ENCODE measurements at places on chromosomes 4 and X.

DNA sequence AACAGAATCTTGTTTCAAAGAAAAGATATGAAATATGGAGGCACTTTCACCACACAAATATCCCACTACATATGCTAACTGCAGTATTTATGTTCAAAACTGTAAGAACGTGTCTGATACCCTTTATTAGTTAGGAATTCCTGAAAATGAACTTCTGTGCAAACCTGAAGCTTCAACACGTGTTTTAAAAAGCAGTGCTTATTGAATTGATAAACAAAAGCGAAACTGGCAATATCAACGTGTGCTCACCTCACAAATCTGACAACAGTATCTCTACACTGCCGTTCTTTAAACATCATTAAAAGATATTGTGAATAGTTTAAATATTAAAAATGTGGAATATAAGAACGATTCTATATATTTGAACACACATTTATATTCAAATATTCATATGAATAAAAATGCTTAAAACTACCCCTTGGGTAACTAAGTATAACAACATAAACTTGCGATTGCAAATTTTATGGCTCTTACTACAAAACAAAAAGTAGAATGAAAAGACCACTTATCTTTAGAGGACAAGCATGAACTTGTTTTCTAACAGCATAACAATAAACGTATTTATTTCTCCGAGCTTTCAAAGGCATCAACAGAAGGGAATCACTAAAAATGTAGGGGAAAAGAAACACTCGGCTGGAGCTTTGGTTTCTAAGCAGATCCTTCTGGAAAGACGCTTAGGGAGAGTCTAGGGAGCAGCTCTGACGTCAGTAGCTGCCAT is at the start of gene LRP2BP:
Gene LRP2BP, minus strand, starts transcription at position 687 of the 718 bp plus-strand sequence. CDS start 17,738 bp downstream, outside the sequence.
- DNase-seq: no peak

- no peak for DNase-seq
These were observed 694 bp downstream of the TBL1X start for GRCh38 chrX:9465380-9466123.

DNA sequence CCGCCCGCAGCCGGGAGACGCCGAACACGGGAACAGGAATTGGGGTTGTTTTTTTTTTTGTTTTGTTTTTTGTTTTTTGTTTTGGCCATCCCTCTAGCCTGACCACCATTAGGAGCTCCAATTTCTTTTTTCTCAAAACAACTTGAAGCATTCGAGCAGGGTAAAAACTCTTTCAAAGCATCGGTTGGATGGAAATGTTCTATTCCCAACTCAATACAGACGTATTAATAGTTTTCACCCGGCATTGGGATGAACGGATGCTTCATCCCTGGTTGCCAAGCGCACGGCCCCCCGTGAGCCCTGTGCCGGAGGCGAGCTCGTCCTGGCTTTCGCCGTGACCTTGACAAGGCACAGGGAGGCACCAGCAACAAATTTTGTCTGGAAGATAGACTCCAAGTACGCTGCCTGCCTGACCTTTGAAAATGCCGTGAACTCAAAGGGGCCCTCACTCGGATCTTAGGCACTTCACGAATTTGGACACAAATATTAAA is 352 bp upstream of the MAP3K15 start:
- no peak for DNase-seq

GRCh38 chrX:14362721-14363120 is 166.6 kb upstream of the GLRA2 start:
- no peak for DNase-seq

GRCh38 chr4:73251384-73251783 is 7.2 kb downstream of the ANKRD17 start:
- no peak for DNase-seq

DNA sequence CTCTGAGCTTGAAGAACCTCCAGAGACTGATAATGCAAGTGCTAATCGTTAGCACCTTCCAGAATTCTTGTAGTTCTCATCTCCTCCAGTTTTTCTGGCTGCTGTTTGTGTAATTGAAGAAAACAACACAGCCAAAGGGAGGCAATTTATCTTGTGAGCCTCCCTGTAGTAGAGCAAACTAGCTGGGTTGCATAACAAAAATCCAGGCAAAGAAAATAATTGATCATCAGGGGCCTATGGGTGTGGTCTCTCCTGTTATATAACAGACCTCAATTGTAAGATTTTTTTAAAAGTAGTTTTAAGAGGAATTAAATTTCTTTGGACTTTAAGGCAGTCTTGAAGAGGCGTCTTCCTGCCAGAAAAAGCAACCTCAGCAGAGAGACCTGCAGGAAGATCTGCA is 817.0 kb downstream of the CENPC start:
- DNase-seq: no peak

DNA sequence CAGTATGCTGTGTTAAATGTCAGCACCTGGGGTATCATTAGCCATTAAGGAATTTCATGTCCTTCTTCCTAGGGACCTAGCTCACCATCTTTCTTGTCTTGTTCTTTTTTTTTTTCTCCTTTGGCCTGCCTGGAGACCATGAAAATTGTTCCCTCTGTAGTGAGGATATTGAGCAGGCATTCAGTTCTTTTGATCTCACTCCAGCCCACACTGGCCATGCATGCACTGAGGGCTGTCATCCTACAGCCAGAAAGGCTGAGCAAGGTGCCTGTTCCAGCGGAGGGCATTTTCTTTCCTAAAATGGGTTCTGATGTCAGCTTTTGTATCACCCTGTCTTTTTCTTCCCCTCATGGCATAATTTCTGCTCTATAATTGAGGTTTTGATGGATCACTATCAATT is 275.9 kb upstream of the HAND2 start:
- no peak for DNase-seq

GRCh38 chr4:180650273-180650672 is 1592.9 kb upstream of the TENM3 start:
- no peak for DNase-seq

DNA sequence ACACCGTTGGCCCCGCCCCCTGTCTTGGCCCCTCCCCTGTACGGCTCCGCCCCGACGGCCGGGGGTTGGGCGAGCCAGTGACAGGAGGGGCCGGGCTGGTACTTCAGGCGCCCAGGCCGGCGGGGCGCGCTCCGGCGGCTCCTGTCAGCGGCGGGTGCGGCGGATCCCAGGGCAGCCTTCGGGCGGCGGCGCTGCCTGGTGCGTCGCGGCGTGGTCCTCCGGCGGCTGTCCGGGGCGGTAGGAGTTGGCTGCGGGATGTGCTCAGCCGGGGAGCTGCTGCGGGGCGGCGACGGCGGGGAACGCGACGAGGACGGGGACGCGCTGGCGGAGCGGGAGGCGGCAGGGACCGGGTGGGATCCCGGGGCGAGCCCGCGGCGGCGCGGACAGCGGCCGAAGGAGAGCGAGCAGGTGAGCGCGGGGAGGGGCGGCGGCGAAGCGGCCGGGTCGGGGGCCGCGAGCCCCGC is at the start of gene FAM241A:
Gene FAM241A, plus strand, starts transcription at position 129 of the 464 bp plus-strand sequence. Its CDS starts 127 bp downstream, at position 256.
- DNase-seq: peak; percentile 83

GRCh38 chr4:14155803-14156202 is 528.3 kb upstream of the BOD1L1 start:
- no peak for DNase-seq

DNA sequence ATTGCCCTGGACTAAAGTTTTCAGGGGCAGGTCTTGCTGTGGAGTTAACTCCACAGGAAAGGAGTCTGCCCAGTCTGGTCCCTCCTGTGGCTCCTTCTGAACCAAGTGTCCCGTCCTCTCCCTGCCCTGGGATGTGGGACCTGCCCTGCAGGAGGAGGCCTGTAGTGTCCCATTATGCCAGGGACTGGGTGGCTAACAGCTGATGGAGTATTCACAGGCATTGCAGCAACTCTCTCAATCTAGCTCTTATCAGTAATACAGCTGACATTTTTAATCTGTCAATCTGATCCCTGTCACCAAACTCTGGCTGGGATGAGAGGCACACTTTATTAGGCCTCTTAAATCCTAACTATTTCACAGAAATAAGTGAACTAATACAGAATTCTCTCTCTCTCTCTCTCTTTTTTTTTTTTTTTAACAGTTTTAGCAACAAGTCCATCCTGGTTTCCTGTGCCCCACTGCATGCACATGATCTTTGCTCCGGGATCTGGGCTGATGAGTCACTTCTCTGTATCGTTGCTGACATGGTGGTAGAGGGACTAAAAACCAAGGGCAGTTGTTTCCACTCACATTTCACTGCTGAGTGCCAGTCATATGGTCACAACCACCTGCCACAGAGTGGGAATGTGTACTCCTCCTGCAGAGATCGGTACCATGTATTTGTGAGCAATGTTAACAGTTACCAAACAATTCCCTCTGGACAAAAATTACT is 39.1 kb downstream of the HAND2 start:
- no peak for DNase-seq

- no peak for DNase-seq
These were observed 107.7 kb downstream of the ANXA3 start for GRCh38 chr4:78659264-78659663.

GRCh38 chr4:47383829-47384427 is 79.6 kb downstream of the COMMD8 start:
- DNase-seq: no peak

- DNase-seq: no peak
These were observed 51.2 kb downstream of the TENM3 start for GRCh38 chr4:182294451-182294850.

DNA sequence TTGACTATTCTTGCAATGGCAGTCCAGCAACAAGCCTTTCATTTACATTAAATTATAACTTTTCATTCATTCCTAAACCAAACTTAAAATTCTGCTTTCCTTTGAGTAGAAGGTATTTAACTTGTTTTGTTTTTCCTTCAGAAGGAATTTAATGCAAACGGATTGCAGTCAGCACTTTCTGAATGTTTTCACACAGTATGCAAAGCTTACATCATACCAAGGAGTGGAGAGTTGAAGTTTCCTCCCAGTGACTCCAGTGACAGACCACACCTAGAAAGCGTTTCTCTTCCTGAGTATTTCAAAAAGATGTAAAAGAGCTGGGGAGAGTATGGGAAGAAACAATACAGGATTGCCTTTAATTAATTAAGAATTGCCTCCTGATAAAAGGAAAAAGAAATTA is 8.1 kb downstream of the EPGN start:
- no peak for DNase-seq

DNA sequence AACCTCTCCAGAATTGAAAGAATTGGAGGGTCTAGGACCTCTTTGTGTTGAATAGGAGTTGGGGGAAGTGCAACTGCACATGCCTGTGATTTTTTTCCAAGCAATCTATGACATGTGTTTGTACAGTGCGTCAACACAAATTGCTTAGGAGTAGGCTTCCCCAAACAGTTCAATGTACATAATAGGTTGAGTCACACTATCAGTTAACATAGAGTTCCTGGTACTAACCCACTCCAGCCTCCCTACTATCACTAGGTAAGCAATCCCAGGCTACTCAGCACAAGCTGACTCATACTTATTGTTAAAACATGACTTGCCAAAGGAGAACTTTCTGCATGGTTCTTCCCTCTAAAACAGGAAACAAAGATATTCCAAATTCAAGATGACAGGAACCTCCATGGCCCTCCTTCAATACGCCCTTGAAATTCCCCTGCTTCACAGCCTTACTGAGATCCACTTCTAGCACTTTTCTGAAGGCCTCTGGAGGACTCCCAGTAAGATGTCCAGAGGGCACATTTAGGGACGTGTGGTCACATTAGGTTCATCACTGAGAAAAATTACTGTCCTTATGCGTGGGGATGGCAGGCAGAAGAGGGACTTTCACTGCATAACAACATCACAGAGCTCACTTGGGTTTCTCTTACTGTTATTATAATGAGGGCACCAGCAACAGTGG is 8.4 kb upstream of the VSIG1 start:
- DNase-seq: no peak

DNA sequence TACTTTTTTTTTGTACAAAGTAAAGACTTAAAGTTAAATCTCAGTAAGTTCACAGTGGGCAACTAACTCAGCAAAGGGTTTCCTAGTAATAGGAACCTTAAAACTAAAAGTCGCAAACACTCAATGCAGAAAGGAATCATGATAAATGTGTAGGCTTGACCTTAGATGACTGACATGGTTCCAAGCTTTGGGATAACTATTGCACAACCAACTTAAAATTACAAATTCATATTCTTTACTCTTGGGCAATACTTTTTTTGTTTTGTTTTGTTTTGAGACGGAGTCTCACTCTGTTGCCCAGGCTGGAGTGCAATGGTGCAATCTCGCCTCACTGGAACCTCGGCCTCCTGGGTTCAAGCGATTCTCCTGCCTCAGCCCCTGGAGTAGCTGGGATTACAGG is 8.2 kb downstream of the ELOVL6 start:
- DNase-seq: no peak

- no peak for DNase-seq
These were observed 34.3 kb upstream of the CPEB2 start for GRCh38 chr4:14967982-14968381.

DNA sequence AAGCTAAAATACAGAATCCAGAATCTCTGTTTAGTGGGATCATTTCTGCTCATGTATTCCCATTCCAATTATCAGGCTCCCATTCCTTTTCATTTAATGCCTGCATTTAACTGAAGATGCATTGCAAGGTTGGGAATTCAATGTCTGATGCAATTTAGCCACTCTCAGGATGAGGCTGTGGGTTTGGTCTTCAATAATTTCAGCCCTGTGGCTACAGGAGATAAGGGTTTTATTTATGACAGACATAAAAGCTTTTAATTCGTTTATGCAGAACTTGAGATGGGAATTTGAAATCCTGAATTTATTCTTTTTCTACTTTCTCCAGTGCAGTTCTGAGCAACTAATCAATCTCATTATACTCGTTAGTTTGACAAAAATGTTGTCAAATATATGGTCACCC is 1225.9 kb downstream of the PCDH18 start:
- no peak for DNase-seq

DNA sequence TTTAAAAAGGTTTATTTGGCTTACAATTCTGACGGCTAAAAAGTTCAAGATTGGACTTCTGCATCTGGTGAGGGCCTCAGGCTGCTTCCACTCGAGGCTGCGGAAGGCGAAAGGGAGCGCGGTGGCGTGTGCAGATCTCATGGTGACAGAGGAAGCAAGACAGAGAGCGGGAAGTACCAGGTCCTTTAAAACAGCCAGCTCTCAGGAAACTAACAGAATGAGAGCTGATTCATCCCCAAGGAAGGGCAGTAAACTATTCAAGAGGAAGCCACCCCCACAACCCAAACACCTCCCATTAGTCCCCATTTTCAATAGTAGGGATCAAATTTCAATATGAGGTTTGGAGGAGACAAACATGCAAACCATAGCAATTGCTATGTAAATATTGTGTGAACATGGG is 2144.2 kb upstream of the AGA start:
- no peak for DNase-seq

DNA sequence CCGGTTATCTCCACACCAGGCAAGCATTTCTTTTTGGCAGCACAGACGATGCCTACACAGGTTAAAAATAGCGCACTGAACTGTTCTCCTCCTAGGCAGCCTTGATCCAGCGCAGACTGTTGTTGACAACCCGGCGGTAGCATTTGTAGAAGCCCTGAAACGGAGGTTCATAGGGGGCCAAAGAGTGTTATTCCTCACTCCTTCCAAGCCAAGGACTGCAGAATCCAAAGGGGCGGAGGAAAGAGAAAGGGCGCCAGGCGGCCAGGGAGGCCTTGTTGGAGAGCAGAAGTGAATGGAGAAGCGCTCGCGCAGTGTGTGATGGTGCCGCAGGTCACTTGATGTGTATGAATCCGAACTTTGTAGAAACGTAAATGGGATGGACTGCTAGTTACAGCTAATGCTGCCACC is 82.7 kb downstream of the TENM3 start:
- no peak for DNase-seq

- DNase-seq: no peak
These were observed 39.8 kb downstream of the CXCL1 start for GRCh38 chr4:73908965-73909364.
